Ammon's horn (tissue), 1 donor: ENCODE measurements at places on chromosomes 13 and 19.

DNA sequence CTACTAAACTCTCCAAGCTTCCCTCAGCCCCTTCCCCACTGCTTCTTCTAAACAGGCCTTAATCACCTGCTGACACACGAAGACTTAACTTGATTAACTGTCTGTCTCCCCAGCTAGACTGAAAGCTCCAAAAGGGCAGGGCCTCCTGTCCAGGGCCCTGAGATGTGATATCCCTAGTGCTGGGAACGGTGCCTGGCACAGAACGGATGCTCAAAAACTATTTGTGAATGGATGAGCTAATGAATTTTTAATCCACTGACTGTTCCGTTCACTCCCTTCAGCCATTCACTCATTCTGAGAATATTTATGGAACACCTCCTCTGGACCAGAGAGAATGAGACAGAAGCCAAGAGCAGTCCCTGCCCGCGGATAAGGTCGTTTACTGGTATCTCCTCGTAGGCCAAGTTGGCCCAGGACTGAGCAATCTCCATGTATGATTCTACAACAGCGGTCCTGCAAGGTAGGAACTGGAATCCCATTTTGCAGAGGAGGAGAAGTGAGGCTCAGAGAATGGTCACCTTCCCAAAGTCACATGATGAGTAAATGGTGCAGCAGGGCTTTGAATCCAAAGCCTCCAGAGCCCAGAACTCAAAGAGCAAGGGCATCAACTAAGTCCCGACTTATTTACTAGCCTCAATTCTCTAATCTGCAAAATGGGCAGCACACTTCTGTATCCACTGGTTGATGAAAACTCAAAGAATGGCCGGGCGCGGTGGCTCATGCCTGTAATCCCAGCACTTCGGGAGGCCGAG lies 3.4 kb downstream of the DMWD start:
- no peak for DNase-seq

DNA sequence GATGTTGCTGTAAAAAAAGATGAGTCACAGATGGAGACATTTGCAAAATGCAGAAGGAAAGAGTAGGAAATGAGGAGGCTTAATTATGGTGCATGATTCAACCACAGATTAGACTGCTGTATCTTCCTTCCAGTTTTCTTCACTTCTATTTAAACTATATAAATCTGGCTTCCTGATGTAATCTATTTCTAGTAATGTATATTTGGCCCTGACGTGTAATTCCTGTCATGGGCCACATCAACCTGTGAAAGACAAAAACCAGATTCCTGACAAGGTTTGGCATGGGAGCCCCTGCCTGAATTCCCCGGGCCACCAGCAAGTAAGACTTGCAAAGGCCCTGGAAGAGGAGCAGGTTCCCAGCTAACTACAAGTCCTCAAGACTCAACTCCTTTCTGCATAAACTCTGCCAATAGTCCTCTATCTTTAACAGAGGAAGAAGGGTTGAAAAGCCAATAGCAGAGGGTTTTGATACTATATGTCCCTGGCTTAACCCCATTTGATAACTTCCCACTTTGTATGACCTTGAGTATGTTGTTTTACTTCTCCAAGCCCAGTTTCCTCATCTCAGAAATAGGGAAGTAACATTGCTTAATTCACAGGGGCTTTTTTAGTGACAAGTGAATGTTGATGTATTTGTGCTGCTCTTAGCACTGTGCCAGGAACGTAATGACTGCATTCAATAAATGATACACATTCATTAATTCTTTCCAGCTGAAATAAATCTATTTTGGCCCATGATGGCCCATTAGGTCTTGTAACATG lies 172.7 kb downstream of the SPRY2 start:
- peak; percentile 50 for DNase-seq

- DNase-seq: peak; percentile 83
Measured at GRCh38 chr13:57624565-57625435, 6.7 kb upstream of the PCDH17 start.

DNA sequence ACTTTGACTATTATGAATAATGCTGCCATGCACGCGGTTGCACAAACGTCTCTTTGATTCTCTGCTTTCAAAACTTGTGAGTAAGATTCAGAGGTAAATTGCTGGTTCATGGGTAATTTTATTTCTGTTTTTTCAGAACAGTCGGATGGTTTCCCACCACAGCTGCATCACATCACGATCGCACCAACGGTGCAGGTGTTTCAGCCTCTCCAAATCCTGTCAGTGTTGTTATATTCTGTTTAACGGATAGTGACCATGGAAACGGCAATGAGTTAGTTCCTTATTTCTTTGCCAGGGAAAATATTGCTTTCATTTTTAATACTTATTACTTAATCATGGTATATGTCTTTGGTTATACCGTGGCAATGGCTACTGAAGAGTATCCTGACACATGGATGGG lies 19.1 kb upstream of the ZNF835 start:
- no peak for DNase-seq

DNA sequence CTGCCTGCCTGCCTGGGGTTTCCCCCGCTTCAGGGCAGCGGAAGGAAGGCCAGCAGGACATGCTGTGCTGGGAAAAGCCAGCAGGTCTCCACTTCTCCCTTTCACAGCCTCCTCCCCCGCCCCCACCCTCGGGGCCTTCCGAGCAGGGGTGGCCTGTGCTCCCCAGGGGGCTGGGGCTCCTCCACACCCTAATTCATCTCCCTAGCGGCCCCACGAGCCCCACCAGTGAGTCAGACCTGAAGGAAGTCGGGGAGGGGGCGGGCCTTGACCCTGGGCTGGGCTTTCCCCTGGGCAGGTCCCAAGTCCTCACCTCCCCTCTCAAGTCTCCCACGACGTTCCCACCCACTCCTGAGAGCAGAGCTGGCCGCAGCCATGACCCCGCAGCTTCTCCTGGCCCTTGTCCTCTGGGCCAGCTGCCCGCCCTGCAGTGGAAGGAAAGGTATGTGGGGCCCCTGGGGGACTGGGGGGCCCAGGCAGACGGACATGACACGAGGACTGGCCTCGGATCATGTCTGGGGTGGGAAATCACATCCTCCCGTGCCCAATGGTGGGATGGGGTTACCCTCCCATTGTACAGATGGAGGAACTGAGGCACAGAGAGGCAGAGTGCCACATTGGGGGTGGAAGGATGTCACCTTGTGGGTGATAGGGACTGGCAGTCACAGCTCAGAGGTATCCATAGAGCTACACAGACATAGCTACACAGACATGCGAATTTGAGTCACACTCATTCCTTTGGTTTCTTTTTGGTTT lies at the start of gene EBI3:
TSS of gene EBI3 (plus strand) at position 345 of the 753 bp plus-strand sequence. CDS start at position 373, 28 bp downstream.
- peak; percentile 39 for DNase-seq

DNA sequence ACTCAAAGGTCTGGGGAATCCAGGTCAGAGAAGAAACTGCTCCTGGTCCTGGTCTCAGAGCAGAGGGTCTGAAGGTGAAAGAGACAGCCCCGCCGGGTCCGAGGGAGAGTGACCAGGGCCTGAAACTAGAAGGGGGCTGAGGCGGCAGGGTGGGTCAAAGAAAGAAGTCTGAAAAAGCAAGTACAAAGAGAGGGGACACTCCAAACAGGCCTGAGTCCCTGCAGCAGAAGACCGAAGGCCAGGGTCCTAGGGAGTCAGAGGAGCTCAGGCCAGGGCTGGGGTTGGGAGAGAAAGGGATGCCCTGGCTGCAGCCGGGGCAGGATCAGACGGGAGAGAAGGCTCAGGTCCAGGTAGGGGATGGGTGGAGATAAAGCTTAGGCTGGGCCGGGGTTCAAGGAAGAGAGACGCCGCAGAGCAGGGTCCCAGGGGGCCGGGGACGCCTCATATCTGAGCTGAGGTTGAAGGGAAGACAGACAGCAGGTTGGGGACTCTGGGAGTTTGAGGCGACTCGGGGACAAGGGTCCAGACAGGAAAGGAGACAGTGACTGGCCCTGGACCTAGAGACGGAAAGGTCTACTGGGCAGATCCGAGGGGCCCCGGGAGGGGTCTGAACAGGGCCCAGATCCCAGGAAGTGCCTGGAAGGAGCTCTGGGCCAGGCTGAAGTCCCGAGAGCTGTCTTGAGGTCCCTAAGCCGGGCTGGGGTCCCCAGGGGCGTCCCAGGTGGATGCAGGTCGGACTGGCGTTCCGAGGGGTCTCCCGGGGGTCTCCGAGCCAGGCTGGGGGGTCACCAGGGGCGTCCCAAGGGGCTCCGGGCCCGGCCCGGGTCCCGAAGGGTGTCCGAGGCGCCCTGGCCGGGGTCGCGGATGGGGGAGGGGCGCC lies 795 bp downstream of the MLLT1 start:
- no peak for DNase-seq

DNA sequence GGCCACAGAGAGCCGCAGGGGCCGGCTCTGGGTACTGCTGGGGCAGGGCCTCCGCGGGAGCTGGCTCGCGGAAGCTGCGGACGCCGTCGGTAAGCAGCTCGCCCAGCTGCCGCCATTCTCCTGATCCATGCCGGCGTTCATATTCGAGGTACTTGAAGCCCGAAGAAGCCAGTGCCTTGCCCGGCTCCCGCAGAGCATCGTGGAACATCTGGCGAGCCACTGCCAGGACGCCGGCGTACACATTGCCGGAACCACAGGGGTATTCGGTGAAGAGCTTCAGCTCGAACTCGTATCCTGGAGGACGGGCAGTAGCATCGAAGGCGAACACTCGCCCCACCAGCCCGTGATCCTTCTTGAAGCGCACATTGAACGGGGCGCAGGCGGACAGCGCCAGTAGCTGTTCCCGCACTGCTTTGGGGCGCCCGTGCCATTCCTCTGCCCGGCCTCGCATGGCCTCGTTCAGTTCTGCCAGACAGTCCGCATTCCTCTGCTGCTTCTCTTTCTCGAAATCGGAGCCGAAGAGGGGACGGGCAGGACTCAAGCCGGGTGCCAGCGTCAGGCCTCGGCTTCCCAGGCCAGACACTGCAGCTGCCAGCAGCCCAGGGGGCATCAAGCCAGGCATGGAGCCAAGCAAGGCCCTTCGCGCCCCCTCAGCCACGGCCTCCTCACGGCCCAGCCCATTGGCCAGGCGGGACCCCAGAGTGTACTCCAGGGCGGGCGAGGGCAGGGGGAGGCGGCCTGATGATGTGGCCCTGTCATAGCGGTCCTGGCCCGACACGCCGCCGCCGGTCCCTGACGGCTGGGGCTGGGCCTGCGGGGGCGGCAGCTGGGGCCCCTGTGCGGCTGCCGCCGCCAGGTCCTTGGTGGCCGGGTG lies 1.0 kb downstream of the IRF2BP1 start:
- DNase-seq: no peak
